ENCODE measurements at places on chromosomes 3 and 15.

DNA sequence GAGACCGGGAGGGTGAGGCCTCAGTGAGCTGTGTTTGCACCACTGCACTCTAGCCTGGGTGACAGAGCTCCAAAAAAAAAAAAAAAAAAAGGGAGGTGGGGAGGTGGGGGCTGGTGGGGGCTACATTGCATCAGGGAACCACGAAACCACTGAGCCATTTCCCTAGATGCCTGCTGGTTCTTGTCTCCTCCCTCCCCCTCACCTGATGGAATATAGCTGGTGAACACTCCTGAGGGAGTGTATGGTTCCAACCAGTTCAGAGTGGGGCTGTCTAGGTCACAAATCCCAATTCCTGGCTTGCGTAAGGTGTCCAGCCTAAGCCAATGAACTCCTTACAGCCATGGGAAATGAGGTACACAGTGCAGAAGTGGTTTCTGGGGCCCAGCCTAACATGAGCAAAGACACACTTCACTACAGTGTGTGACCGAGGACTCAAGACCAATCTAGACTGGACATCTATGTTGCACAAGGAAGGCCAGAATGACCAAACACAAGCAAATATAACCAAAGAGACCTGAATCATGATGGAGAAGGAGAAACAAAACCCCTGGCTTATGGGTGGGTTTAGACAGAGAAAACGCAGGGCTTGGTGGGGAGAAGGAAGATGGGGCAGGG lies 39.1 kb upstream of the OSBPL11 start:
- DNase-seq: no peak

DNA sequence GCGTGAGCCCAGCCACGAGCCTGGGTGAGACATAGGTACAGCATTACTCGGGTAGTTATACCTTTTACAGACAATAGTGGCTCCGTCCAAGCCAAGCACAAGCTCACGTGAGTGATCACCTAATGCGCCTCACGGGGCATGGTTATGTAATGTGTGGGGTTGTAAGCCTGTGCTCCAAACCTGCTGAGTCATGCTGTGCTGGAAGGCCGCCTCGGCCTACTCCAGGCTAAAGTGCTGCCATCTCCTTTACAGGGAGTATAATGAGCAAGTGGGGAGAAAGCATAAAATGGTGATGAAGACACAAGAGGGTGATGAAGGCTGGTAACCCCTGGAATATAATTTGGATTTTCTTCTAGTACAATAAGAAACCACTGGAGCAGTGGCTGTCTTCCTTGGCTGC lies 175.8 kb upstream of the STT3B start:
- no peak for DNase-seq

GRCh38 chr15:89030311-89030710 lies 57.9 kb upstream of the ABHD2 start:
- no peak for DNase-seq

DNA sequence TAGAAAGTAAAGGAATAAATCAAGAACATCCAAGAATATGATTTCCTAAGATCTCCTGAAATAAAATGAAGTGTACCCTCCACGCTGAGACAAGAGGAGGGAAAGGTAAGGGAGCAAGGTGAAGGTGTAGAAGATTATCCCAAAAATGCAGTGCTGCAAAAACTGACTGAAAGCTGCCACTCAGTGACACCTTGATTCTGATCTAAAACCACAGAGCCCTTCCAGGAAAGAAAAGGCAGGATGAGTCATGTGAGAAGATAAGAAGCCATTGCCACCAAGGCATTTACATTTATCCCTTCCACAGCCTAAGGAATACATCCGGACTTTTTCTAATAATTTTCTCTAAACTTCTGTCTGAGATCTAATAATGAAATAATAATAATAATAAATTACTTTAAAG lies 49.9 kb downstream of the IGSF11 start:
- DNase-seq: no peak

DNA sequence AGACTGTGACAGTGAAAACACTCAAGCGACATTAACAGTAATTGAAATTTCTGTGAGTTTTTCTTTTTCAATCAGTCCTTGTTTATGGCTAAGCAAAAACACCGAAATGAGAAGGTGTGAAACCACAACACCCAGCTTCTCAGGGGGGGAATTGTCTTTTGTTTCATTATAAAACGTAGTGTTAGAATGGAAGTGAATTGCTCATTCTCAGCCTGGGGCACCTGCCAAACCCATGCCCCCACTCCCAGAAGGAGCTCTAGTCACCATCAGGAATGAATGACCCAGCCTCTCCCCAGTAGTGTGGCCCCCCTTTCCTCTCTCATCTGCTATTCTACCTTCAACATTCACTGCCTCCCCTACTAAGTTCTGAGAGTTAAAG lies 185.8 kb upstream of the CFAP20DC start:
- DNase-seq: no peak

DNA sequence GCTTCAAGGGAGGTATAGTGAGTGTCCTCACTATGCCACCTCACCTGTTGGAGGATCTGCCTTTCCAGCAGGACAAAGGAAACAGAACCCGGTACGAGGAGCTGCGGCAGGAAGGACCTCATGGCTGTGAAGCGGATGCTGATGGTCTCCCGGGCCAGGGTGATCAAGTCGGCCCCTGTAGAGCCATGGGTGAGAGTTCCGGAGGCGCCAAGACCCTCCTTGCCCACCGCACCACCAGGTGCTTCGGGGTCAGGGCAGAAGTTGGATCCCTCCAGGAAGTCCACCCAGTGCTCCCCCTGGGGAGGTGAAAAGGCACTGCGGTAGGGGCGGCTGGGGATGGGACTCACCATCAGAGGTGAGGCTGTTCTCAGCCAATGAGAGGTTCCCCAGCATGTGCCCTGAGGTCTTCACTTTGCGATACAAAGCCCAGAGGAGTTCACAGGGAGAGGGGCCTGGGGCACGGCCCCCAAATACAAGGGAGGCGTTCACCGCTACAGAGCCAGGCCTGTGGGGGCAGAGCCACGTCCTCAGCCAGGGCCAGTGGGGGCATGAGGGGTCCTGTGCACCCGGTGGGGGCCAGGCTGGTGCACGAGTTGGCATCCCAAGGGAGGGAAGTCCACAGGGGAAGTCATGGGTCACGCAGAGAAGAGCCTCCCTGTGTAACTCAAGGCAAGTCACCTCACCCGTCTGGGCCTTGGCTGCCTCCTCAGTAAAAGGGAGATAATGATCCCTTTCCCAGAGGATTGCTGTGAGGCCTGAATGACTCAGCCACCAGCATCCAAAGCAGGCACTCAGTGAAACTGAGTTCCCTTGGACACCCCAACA lies 27.7 kb downstream of the C15orf39 start:
- no peak for DNase-seq

- no peak for DNase-seq
These were observed 4.1 kb downstream of the ITGB5 start for GRCh38 chr3:124882816-124883747.

DNA sequence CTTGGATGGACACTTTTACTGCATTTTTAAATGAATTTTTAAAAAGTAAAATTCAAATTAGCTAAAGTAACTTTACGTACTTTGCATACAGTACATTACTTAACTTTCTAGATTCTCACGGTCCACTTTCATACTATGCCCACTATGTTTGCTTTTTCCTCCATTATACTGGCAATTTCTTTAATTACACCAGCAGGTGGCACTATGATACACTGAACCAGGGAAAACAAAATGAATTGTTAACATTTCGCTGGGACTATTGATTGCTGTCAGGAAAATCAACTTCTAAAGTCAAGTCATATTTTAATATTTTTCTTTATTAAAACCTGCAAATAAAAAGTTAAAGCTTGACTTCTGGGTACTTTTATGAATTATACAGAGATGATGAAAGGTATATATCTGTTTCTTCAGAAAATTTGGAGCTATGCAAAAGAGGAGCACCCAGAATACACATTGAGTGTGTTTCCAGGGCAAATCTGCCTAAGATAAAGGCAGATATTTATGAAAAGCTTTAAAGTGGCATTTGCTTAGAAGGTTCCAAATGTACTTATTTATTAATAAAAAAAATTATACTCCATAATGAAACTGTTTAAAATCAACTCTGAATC lies 21.8 kb upstream of the POU1F1 start:
- DNase-seq: peak; percentile 28

DNA sequence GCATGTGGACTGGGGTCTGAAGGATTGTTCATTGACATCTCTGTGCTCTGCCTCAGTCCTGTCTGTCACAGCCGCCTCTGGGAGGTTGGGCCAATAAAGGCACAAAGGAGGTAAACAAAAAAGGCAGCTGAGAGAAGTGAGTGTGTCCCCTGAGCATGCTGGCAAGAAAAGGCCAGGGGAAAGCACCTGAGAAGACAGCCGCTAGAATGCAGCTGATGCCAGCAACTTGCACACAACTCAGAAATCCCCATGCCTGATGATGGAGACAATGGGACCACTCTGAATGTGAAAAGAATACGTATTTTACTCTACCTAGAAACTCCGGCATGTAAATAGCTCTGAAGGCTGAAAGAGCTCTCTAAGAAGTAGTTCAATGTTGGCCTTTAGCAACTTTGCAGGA lies 118.7 kb downstream of the KCNH8 start:
- DNase-seq: no peak

- no peak for DNase-seq
These were observed 11.7 kb upstream of the CP start for GRCh38 chr3:149233323-149233722.

DNA sequence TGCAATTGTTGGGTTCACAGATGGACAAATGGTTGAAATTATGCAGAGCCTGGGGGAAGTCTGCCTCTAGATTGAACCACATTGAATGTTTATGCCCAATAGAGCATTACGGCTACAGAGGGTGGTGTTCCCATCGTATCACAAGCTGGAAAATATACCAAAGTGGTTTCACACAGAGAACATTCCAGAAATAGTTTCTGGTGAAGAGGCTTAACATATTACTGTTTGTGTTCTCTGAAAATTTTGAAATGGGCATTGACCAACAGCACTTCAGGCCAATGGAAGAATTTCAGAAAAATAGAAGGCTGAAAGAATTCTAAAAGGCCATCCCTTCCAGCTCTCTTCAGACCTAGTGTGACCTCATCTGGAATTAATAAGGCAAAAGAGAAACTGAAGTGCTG lies 203.9 kb downstream of the NEK10 start:
- DNase-seq: peak; percentile 48

DNA sequence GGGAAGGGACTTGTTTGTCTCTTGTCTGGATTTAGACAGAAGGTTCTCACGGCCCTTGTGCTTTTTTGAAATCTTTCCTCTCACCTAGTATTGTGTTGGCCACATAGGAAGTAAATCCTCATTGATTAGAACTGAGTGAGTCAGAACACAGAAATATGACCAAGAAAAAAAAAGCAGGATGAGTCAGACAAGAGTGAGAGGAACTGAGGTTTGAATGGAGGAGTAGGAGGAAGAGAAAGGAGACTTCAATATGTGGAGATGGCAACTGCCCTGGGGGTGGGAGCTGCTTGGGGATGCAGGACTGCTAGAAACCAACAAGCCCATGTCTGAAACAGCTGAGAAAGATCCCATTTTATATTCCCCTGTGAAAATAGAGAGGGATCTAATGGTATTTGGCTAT lies 194.1 kb upstream of the ZBTB20 start:
- DNase-seq: peak; percentile 63

DNA sequence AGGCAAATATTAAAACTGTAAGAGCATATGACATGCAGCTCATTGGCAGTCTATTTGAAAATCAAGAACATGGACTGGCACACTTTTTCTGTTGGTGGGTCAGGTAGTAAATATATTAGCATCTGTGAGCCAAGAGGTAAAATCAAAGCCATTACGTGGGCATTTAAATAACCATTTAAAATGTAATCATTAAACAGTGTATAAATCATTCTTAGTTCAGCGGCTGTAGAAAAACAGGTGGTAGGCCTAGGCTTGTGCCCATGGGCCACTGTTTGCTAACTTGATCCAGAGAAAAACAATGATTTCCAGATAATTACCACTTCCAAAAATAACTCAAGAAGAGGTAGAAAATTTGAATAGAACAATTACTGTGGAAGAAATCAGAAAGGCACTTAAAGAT lies 105.1 kb downstream of the CHST2 start:
- DNase-seq: no peak

DNA sequence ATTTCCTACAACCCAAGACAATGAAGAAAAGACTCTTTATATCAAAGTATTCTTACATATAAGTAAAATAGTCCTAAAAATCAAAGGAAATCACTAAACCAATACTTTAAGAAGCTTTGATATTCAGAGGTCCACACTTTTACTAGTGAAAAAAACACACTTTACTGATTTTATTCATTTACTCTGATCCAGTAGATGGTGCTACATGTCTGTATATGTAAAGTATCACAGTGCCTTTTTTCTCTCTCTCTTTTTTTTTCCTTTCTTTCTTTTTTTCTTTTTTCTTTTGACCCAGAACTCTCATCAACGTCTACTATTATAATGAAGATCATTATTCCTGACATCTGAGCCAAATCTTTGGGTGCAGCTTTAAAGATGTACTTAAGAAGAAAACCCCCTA lies 10.8 kb upstream of the CCDC39 start:
- no peak for DNase-seq

DNA sequence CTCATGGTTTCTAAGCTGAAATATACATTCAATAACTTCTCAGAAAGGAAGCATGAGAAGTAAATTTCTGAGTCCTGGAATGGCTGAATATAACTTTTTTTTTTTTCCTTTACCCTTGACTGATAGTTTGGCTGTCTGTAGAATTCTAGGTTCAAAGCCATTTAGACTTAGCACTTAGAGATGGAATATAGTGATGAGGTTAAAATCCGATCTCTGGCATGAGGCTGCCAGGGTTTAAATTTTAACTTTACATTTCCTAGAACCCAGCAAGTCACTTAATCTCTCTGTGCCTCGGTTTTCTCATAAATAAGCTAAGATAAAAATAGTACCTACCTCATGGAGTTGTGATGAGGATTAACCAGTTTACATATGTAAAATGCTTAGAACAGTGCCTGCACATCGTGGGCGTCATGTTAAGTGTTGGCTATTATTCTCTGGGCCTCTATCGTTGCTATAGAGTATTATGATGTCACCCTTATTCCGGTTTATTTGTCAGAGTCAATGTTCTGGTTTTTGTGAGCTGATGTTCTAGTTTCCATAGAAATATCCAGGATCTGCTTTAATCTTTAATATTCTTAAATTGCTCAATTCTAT lies 199.8 kb upstream of the TLE3 start:
- DNase-seq: no peak

DNA sequence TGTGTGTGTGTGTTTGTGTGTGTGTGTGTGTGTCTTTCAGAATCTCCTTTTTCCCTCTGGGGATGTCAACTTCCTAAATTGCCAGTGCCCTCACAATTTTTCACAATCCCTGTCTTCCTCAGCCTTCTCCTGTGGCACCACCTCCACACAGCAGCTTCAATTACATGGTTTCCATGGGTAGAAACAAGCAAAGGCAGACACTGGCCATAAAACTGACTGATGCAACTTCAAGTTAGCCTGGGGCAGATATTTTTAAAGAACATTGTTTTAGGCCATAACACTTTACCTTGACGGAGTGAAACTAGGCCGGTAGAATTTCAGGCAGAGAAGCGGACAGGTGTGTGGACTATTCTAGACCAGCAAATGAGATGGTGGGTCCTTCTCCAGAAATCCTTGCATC lies 405.8 kb upstream of the SUCLG2 start:
- DNase-seq: no peak

- DNase-seq: no peak
These were observed 41.9 kb upstream of the ABHD10 start for GRCh38 chr3:111936967-111937366.

Measured in HS-5 (cell line).